Effector CD8-positive, alpha-beta T cell (primary cell): ENCODE measurements at places on chromosomes 3 and 15.

GRCh38 chr3:7800006-7800780 is 701.4 kb upstream of the LMCD1 start:
- no peak for DNase-seq

GRCh38 chr3:129553171-129553570 is 10.2 kb downstream of the H1-8 start:
- no peak for DNase-seq

- DNase-seq = no peak
Observed at GRCh38 chr3:32551496-32551895, 19.2 kb downstream of the DYNC1LI1 start.

DNA sequence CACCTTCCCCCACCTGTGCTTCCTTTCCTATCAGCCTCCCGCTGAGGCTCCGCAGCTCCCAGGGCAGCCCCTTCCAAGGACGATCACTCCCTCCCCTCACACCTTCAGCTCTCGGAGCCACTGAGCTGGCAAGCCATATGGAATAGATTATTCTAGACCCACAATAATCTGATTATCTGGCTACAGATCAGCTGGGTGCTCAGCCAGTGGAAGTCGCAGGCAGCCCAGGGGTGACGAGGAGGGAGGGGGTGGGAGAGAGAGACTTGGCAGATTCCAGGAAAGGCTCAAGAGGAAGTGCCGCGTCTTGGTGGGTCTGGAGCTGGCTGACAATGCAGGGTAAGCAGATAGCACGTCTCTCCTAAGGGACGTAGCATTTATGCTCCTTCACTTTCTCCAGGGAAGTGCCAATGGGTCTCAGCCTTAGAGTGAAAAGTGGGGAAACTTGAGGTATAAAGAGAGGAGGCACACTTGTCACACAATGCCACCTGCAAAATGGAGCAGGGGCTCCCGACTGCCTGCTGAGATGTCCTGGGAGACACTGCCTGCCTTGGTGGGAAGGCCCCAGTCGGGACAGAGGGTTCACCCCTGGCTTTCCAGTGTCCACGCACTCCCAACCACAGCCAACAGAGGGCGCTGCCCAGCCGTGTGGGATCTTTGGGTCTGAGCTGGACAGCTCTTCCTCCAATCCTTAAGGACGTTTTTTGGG is 9.4 kb upstream of the MESP1 start:
- DNase-seq = peak; percentile 37

DNA sequence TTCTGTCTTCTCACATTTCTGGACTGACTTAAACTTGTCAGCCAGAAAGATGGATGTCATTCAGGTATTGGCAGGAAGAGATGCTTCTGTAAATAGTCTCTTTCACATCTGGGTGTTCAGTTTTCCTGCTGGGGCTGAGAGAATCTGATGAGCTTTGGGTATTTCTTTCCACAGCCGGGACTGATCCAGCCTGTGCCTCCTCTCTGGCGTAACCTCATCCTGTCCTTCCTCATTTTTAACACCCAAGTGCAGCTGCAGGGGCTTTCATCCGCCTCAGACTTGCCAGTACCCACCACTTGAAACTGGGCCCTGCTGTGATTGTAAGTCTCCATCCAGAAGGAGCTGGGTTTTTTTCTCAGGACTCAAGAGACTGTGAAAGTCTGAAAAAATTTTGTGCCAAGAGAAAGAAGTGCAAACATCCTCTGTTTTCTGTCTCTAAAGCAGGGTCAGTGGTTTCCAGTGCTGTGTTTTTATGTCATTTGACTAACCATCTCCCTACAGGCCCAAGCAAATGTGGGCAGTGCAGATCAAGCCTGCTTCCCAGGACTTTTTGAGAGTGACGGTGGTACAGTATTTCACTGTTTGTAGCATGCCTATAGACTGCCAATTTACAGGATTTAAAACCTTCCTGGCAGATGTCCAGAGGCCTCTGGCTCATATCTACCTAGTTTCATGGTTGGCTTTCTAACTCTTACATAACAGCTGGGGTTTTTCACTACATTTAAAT is 342.7 kb downstream of the PTPRG start:
- no peak for DNase-seq

DNA sequence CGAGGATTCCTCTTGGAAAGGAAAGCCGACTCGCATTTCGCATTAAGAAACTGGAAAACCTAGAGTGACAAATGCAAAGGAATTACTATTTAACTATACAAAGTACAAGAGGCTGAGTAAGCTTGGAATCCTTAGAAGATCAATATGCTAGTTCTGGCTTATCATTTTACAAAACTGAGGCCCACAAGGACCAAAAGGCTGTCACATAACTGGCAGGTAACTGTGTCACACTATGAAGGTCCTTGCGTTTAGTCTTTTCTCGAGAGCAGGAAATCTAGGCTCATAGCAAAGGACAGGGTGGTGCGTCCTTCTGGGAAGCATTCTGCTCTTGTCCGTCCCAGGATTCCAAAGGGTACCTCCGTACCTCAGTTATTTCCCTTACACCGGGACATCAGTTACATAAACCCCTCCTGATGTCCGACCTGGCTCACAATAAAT is 629 bp downstream of the RPL24 start:
- DNase-seq = no peak

GRCh38 chr15:54424171-54424570 is 445.9 kb downstream of the UNC13C start:
- no peak for DNase-seq

DNA sequence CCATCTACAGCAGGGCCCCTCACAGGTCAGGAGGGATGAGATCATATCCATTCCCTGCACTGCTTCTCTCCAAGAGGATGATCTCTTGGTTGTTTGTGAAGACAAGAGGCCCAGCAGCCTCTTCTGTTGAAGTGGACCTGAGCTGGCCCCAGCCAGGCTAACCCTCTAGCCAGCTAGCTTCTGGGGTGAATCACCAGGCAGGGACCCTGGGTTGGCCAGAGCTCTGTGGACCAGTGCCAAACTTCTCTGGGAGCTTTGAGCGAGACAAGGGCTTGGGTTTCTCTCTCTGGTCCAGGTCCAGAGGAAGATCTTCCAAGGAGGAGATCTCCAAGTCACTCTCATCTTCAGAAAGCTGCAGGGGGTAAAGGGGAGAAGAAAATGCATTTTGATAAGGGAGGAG is 52.7 kb downstream of the CLDN18 start:
- DNase-seq = no peak
